ENCODE measurements at places on chromosomes 3 and 15.
A peak's percentile ranks its signal among the peaks of the same experiment; 100 is the strongest.

GRCh38 chr15:83653288-83653638, 660 bp upstream of the ADAMTSL3 start:
- peak; percentile 41 for DNase-seq

DNA sequence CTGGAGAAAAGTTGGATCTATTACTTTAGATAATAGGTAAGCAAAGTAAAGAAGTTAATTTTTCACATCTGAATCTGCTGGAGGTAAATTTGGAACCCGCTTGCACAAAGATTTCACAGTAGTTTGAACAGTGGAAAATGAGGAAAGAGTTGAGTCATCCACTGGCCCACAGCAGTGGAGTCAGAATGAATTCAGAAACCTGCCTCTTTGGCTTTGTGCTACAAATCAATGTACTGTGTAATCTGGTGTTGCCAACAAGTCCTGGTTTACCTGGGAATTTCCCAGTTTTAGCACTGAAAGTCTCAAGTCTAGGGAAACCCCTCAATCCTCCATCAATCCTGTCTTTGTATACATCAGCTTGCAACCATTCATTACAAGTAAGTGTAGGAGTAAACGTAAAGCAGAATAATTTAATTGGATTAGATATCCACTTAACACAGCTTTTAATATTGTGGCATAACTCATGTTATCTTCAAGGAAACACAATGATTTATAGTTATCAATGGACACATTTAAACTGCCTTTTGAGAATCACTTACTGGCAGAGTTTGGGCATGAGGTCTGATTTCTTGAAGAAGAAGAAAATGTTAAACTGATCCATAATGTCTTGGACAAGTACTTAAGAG, 100.6 kb downstream of the DCLK3 start:
- DNase-seq: no peak

DNA sequence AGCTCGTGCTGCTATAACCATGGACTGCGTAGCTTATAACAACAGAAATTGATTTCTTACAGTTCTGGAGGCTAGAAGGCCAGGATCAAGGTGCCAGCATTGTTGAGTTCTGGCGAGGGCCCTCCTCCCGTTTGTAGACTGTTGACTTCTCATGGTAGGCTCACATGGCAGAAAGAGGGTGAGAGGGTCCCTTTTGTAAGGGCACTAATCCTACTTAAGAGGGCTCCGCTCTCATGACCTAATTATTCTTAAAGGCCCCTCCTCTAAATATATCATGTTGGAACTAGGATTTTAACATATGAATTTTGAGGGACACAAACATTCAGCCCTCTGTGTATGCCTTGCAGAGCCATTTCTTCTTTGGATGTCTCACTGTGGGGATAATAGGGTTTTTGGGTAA, 28.8 kb upstream of the PYDC2 start:
- no peak for DNase-seq

DNA sequence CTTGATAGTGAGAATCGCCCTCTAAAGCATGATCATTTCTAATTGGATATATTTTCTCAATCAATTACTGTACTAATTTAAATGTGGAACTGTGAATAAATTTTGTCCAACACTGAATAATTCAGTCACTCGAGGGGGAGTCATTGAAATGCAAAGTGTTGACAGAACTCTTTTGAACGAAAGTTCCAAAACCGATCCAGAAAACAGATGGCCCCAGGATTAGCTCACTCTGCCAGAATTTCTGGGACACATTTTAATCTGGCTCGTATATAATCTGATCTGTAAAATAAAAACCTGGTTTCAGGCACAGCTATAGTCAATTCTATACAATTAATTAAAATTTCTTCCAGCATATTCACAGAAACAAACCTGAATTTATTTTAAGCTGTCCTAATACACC, 580.4 kb downstream of the ROBO1 start:
- DNase-seq: no peak

GRCh38 chr3:175573226-175573625, 714.1 kb downstream of the NAALADL2 start:
- no peak for DNase-seq

DNA sequence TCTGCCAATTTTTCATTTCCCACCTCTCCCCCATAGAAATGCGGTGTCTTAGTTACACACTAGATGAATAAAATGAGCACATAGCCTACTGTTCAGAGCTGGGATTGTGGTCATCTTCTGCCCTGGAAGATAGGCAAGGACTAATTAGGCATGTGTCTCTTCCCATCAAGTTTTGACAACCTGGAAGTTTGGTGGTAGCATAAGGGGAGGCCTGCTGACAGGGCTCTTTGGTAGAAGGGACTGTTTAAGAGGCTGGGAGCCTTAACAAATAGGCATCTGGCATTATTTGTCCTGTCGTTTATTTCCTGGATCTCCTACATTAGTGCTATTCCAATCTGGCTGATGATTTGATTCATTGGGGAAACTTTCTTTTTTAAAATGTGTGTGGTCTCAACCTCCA, 512.3 kb downstream of the ZNF385D start:
- DNase-seq: no peak

DNA sequence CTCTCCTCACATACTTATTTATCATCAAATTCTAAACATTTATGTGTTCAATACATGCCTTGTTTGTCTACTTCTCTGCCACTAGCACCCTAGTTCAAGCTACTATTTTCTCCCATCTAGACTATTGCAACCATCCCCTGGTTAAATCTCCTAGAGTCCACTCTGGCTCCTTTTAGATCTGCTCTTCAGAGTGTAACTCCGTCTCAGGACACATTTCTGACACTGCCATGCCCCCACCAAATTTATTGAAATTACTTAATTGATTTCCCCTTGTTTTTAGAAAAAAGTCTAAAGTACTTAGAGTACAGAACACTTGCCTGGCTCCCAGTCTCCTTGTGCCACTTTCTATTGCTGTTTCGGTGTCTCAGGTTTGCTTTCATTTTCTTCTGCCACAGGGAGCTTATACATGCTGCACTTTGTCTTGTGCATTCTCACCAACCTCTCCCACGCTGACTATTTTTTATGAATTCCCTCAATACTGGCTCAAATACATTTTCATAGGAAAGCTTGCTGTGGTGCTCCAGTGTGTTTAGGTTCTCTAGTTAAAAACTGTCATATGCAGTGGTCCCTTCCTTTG, 792.3 kb downstream of the DIPK2A start:
- DNase-seq: no peak

- no peak for DNase-seq
Observed at GRCh38 chr3:189049458-189050236, 122.1 kb upstream of the TPRG1 start.

DNA sequence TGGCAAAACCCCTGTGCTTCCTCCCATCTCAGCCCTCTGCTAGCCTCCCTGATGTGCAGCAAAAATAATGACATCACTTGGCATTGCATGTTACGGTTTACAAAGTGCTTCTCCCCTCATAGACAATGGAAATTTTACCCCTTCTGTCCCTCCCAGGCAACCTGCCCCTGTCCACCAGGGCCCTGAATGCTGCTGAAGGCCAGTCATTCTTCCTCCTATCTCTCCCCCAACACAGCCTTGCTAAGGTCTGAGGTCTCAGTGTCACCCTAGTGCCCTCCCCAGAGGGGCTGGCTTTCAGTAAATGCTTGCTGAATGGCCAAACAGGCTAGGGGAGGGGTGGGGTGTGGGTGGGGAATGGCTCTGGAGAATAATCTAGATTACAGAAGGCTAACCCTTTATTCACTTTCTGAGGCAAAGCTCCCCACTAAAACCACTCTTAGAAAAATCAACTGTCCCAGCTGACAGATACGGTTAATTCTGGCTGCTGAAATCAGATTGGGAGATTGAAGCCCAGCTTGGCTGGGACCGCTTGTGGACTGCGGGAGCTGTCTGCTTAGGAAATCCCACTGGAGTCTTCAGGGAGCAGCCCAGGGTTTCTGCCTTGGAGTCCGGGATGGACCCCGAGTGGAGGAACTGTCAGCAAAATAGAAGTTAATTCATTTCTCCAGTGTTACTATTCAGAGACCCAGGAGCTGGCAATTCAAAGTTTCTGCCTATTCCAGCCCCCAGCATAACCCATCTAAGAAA, 22.9 kb downstream of the ANP32A start:
- no peak for DNase-seq

GRCh38 chr3:103056542-103056941, 621.7 kb downstream of the ZPLD1 start:
- DNase-seq: no peak

DNA sequence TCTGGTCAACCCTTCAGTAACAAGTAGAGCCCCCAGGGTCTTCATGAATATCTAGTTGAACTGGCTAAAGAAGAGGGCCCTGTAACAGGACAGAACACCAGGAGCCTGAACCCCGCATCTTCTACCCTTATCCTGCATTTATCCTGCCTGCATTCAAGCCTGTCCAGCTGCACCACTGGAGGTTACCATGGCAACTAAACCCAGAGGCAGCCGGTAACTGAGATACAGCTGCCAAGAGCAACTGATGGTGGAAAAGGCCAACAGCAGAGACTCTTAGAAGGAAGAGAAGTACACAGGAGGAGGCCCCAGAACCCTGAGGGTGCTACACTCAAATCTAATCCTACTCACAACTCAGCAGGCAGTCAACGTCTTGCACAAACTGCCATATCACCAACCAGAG, 3.7 kb upstream of the PRKAR2A start:
- no peak for DNase-seq

GRCh38 chr15:57604507-57604906, 12.8 kb downstream of the MYZAP start:
- DNase-seq: no peak

DNA sequence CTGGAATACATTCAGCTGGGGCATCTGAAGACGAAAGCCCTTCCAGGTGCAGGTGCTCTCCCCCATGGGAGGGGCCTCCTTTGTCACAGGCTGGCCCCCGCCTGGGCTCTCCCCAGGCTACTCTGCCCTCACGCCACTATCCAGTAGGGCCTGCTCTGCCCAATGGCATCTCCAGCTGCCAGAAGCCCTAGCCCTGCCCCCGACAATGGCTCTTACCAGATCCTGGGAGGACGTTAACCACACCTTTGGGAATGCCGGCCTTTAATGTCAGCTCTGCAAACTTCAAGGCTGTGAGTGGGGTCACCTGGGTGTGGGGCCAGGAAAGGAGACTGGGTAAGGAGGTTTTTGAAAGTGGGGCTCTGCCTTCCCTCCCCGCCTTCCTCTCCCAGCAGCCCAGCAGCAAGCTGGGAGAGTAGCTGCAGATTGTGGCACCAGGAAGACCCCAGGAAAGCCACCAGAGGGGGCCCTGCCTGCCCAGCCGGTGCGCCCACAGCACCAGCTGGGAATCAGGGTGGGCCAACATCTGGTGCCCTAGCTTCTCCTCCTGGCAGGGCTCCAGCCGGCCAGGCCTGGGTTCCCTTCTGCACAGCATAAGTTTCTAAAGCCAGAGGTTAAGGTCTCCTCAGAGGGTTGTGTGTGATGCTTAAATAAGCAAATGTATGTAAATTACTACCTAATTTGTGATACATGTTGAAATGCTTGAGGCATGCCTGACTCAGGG, 40.4 kb upstream of the SLC41A3 start:
- DNase-seq: no peak

DNA sequence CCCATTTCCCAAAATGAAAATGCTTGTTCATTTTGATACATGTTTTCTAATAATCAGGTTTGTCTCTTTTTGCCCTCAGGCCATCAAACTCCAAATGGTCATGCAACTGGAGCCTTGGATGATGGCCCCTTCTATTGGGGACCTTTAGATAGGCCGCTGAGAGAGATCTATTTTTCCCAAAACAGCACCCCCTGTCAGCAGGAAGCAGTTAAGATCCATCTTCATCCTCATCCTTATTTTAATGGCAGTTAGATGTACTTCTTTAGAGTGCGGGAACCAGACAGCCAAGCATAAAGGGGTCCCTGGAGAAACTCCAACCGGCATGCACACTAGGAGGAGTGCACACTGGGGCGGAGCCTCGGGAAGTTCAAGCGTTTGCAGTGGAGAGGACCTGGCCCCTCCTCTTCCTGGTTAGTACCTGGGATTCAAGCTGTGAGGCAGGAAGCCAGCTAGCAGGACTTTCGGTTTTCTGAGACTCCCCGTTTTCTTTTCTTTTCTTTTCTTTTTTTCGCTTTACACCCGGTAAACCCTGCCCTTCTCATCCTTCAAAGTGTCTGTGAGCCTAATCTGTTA, 31.9 kb upstream of the STRIT1 start:
- no peak for DNase-seq

DNA sequence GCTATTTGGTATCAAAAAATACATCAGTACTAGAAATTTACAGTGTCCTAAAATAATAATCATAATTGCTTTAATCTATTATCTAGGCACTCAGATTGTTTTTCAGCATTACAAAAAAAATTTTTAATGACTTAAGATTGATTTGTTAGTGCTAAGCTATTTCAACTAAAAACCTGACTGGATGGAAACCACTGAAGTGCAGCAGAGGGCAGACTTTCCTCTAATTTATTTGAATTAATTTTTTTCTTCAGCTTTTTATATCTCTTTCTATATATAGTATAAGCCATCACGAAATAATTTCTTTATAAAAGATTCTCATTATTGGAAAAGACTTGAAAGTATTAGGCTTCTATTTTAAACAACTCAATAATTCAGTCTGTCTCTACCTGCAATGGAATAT, 131.4 kb downstream of the IQCH start:
- DNase-seq: no peak

DNA sequence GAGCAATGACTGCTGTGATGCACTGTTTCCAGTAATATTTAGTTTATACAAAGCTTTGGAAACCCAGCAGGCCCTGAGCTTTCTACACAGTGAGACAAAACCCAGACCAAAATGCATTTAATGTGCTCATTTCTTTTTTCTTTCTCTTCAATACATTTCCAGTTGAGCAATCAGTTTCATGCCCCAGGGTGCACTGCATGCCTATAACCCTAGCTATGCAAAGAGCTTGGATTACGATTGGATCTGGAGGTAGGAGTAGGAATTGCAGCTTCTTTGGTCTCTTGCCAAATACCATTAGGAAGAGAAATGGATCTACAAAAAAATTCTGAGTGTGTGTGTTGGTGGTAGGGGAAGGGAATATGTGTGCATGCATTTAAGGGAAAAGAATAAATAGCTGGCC, 1001.4 kb downstream of the SQOR start:
- no peak for DNase-seq

DNA sequence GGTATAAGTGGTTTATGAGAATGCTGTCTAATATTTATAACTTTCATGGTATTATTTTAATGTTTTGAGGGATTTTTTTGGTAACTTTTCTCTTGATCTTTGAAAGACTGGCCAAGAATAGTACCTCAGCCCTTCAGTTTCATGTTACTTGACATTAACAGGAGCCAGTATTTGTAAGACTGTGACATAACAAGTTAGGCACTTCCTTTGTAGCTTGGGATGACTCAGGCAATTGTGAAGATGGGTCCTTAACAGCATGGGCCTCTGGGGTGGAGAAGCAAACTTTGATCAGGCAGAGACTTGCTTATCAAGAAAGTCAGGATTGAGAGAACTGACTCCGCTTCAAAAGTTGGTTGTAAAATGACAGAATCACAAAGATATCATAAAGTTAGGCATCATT, 9.5 kb downstream of the LRRC49 start:
- no peak for DNase-seq

DNA sequence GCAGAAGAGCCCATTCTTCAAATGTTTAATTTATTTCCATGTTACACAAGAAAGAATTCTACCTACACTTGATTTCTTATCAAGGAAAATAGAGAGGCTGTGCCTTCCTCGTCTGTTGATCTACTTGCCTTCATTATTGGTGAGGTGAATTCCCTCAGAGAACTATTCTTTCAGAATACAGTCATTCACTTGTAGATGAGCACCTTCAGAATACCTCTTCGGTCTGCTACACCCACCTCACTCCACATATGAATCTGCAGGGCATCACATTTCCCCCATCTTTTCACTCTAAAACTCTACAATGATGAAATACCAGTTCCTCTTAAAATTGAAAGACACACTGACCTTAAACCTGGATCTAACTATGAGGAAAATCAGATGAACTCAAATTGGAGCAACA, 43.0 kb downstream of the TAFA4 start:
- no peak for DNase-seq
